Right atrium auricular region (tissue), 2 donors: ENCODE measurements at places on chromosomes 13 and 19. TPM values are rescaled to one million over a fixed set of nuclear protein-coding genes. Genes with fewer than 3 reads are reported as not detected.

TDRD12 gene
- 0.28 TPM for total RNA-seq

MKNK2 gene
- total RNA-seq: 107 TPM

IGFL2 gene
- 1.8 TPM for total RNA-seq

PLPPR3 gene
- total RNA-seq: not detected

NOVA2 gene
- 3.9 TPM for total RNA-seq

METTL21C gene
- not detected for total RNA-seq

IGSF23 gene
- not detected for total RNA-seq

CELF5 gene
- total RNA-seq: 0.08 TPM

SLC10A2 gene
- not detected for total RNA-seq

VASP gene
- total RNA-seq: 61.7 TPM

APLP1 gene
- 33.6 TPM for total RNA-seq

TNFSF9 gene
- not detected for total RNA-seq

DNA sequence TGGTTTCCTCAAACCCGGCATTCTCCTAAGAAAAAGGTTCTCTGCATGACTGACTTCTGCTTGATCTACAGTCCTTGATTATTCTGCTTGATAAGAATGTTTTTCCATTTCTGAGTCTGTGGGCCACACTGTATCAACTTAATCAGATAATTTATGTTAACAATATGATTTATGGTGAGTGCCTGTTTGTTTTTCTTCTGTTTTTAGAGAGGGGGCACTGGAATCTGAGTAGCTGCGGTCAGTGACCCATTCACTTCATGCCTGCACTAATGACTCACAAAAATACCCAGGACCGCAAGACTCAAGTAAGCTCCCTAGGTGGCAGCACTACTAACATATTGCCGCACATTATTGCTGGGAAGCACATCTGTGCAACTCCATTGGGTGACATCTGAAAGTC, 542.3 kb upstream of the ATXN8OS start:
- DNase-seq: no peak

- no peak for DNase-seq
Observed at GRCh38 chr19:5988517-5989387, 10.8 kb upstream of the RANBP3 start.

DNA sequence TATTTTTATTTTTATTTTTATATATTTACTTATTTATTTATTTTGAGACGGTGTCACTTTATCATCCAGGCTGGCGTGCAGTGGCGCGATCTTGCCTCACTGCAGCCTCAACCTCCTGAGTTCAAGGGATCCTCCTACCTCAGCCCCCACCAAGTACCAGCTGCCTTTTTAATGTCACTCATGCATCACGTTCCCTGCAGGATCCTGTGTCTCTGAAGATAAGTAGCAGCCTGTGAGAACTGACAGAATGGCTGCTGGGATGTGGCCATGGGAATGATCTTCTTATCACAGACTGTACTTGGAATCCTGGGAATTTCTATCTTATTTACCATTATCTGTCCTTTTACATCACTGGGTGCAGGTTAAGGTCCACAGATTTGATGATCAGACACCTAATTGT, 9.2 kb upstream of the ZNF761 start:
- no peak for DNase-seq

GRCh38 chr13:66655847-66656454, 574.2 kb downstream of the PCDH9 start:
- no peak for DNase-seq

- DNase-seq: no peak
Observed at GRCh38 chr13:64765636-64766035, 2464.5 kb downstream of the PCDH9 start.

GRCh38 chr19:6733338-6734095, 3.9 kb downstream of the GPR108 start:
- DNase-seq: no peak

GRCh38 chr13:42275506-42275905, 3.6 kb downstream of the AKAP11 start:
- DNase-seq: no peak

DNA sequence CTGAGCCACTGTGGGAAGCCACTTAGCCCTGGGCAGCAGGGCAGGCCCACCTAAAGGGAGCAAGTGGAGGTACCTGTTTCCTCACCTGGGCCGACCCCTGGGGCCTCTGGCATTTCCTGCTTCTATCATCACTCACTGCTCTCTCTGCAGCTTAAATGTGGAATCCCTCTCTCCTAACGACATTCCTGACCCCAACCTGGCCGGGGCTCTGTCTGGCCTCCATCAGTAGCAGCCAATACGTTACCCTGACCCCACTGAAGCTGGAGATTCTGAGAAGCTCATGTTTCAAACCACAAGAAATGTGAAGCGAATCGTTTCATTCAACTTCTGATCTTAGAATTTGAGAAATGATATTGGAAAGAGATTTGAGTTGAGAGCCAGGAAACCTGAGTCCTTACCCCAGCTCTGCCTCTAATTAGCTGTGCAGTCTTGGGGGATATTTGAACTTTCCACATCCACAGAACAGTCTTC, 39.9 kb downstream of the DOCK9 start:
- DNase-seq: no peak

DNA sequence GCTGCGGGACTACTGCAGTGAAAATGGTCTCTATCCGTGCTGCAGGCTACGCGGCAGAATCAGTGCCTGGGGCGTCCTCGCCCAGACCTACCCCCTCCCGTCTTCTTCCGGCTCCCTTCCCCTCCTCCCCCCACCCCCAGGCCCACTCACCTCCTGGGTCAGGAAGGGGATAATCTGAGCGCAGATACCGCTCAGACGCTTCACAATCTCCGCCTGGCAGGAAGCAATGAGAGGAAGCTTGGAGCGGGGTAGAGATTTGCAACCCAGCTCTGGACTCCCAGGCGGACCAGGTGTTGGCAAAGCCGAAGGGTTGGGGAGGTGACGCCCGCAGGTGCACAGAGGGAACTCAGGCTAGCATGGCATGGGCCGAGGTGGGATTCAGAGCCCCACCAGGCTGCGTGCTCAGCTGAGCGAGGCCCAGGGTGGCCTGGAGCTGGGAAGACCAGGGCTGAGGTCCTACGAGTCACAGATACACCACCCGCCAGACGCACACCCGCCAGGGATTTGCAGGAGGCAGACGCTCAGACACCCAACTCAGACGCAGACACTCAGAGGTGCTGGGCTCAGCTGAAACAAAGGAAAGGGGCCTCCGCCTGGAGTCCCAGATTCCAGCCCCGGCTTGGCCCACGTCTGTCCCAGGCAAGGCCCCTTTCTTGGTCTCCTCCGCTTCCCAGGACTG, 4.1 kb downstream of the TLE2 start:
- no peak for DNase-seq

DNA sequence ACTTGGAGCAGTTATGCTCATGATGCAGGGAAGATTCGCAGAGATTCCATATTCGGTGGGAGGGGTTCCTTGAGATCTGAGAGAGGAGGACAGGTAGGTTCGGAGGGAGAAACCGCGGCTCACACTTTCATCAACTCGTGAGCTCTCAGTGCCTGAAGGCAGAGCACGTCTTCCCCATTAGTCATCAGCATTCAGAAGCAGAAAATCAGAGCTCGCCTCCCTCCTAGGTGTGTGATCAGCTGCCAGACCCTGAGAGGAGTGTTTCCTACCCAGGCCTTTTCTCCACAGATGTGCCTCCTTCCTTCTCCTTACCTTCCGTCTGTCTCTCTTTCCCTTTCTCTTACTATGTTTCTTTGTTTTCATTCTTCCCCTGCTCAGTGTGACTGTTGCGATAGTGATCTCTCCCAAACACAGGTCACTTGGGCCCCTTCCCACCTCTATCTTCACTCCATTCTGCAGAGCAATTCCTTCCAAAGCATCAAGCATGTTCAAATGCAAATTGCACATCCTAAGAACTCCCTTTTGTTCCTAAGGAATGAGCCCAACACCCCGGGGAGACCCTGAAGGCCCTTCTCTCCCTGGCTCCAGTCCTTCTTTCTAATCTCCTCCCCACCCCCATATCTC, 389.5 kb downstream of the UQCRFS1 start:
- no peak for DNase-seq

- DNase-seq: no peak
Observed at GRCh38 chr19:46892252-46893179, 31.7 kb downstream of the ARHGAP35 start.

DNA sequence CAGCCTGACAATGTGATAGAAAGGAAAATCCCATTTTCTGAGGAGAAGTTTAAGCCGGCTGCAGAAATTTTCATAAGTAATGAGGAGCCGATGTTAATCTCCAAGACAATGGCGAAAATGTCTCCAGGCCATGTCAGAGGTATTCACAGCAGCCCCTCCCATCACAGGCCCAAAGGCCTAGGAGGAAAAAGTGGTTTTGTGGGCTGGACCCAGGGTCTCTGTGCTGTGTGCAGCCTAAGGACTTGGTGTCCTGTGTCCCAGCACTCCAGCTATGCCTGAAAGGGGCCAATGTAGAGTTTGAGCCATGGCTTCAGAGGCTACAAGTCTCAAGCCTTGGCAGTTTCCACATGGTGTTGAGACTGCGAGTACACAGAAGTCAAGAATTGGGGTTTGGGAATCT, 32.9 kb upstream of the GPC6 start:
- DNase-seq: no peak

DNA sequence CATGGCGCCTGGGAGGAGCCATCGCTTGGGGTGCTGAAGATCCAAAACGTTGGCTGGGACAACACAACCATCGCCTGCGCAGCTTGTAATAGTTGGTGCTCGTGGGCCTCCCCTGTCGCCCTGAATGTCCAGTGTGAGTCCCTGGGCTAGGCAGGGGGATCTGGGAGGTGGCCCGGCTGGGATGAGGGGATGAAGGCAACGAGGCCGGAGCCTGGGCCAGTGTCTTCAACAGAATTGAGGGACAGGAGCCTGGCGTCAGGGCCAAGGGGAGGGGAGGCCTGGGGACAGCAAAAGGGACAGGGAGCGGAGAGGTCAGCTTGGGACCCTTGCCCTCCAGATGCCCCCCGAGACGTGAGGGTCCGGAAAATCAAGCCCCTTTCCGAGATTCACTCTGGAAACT, 6.7 kb upstream of the FFAR1 start:
- DNase-seq: no peak

GRCh38 chr13:113732961-113733950, 25.8 kb upstream of the TMEM255B start:
- no peak for DNase-seq

DNA sequence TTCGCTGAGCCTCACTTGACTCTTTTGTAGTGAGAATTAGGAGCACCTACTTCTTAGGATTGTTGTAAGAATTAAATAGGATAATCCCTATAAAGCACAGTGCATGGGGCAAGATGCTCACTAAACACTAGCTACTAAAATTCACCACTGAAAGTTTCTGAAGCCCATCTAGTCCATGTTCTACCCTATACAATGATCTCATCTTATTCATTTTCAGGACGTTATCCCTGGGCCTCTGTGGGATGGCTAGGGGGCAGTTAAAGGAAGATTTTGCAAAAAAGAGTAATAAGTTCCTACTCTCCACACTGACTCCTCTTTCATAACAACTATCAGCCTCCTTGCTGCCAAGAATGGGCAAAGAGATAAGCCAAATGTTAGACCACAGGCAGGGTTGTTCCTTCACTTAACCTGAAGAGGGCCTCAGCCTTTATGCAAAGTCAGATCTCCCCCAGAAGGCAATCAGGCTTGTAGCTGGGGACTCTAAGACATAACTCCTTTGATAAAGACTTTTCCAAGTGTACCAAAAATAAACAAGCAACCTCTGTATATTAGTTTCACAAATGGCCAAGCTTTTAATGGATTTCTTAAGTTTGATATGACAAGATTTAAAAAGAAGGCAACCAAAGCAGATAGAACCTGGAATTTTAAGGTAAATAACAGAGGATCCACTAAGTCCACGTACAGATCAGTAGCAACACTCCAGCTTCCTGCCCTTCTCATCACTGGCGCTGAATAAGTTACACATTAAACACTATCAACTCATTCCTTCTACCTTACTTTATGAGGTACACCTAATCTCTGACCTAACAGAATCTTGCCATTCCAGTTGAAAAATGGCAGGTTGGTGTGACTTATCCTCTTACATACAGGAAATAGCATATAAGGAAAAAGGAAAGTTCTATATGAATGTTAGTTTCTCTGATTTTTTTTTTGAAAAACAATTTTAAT, 44.4 kb downstream of the ELF1 start:
- no peak for DNase-seq

DNA sequence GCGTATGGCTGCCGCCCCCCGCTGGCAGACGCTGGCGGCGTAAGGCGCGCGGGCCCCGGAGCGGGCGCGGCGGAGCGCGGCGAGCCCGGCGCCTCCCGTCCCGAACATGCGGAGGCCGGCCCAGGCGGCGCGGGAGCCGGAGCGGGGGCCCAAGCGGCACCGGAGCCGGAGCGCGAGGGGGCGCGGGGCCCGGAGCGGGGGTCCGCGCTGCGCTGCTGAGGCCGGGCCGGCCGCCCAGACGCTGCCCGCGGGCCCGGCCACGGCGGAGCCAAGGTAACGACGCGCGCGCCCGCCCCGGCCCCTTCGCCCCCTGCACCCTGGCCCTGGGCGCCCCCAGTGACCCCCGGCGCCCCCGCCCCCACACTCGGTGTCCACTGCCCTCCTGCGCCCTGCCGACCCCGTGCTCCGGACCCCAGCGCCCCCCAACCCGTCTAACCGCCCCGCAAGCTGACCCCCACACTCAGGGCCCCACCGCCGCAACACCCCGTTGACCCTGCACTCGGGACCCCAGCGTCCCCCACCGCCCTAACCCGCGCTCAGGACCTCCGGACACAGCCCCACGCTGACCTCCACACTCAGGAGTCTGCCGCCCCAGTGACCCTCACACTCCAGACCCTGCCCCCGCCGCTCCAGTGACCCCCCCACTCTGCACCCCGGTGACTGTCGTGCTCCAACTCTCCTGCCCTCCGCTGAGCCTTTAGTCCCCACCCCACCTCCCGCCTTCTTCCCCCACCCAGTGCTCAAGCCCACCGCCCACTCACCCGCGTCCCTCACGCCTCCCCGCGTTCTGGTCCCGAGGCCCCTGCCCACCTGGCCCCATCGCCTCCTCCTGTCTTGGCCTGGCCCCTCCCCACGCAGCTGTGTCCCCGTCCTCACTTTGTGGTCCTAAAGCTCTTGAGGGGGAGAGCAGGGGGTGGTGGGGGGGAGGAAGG, at the start of gene CSNK1G2:
TSS of gene CSNK1G2 (plus strand) at position 27 of the 932 bp plus-strand sequence. CDS start 28,601 bp downstream, outside the sequence.
- DNase-seq: no peak

DNA sequence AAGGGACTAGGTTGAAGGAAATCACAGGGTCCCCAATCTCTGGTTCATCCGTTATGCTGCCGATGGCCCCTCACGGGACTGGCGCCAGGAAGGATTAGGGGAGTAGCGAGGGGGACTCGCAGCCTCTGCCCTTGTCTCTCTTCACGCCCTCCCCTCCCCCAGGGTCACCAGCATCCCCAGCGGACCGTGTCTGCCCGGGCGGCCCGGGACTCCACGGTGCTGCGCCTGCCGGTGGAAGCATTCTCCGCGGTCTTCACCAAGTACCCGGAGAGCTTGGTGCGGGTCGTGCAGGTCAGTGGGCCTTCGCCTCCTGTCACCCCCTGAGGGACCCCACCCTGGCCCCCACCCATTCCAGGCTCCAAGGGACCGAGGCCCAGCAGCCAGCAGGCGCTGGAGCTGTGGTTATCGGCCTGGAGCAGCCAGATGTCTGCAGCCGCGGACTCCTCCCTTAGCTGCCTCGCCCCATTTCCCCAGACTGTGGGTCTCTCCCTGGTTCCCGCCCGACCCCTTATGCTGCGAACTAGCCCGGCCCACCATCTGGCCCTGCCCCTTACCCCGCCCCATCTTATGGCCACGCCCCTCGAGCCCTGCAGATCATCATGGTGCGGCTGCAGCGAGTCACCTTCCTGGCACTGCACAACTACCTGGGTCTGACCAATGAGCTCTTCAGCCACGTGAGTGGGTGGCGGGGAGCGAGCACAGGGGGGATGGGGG, 5.4 kb downstream of the PNPLA6 start:
- no peak for DNase-seq
